Testis (tissue), 5 donors: ENCODE measurements at places on chromosomes 4 and X. TPM values are rescaled to one million over a fixed set of nuclear protein-coding genes. Genes with fewer than 3 reads are reported as not detected.

DNA sequence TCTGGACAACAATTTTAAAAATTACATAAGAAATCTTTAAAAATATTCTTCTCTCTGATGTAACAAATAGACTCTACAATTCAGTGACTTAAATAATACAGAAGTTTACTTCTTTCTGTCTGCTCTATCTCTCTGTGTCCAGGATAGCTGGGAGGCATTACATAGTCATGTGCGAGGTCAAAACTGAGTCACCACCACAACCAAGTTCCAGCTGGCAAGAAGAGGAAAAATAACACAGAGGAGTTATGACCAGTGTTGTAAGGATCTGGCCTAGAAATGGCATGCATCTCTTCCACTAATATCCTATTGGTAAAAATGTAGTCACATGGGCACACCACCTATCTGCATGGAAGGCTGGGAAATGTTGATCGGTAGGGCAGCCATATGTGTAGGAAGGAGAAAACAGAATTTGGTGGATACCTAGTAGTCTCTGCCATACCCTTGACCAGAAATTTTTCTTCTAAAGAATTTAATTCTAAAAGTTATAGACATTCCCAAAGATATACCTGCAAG is 39.4 kb upstream of the WDFY3 start:
- no peak for DNase-seq

DNA sequence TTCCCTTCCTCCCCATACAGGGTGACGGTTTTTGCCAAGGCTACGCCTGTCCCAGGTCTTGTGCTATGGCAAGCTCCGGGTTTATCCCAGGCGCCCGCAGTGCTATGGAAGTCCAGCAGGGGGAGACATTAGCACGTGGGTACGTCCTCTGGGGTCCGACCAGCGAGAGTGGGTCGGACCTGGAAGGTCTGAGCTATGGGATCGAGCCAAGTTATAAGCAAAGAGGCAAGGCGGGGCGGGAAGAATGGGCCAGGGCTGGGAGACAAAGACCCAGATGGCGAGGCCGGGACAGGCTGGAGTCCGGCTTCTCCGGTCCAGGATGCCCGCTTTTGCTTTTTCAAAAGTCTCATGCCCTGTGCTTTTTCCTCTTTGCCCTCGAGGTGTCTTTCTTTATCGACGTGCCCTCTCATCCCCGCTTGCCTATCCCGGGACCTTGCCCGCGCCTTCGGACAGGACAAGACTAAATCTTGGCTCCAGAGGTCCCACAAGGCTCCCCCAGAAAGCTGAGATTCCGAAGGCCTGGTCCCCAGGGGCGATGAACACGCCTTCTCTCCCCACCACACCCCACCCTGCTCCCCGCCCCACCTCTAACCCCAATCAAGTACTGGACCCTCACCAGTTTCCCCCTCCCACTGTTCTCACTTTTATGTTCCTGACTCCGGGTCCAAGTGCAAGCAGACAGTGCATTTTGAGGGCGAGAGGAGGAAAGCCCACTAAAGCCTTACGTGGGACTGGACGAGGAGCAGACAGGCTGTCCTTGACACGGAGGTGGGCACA is 785 bp upstream of the EFNB1 start:
- DNase-seq = peak; percentile 89

GRCh38 chr4:25911356-25911755 is 2.7 kb upstream of the SMIM20 start:
- no peak for DNase-seq

GRCh38 chr4:87983996-87984395 is 8.5 kb downstream of the SPP1 start:
- DNase-seq = no peak

- no peak for DNase-seq
Measured at GRCh38 chr4:30989508-30989907, 269.3 kb downstream of the PCDH7 start.

DNA sequence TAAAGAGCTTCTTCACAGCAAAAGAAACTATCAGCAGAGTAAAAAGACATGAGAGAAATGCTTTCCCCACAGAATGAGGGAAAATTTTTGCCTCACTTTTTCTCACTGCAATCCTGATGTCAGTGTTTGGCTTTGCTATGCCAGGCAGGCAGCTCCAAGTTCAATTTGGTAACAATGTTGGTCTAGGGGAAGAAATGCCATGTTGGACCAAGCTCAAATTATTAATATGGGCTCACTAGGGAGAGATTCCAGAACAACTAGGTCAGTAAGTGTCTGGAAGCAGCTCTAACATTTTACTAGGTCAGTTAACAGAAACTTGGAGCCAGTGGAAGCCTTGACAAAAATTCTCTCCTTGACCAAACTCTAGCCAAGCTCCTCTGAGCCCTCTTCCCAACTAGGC is 95.4 kb downstream of the NAF1 start:
- no peak for DNase-seq

DNA sequence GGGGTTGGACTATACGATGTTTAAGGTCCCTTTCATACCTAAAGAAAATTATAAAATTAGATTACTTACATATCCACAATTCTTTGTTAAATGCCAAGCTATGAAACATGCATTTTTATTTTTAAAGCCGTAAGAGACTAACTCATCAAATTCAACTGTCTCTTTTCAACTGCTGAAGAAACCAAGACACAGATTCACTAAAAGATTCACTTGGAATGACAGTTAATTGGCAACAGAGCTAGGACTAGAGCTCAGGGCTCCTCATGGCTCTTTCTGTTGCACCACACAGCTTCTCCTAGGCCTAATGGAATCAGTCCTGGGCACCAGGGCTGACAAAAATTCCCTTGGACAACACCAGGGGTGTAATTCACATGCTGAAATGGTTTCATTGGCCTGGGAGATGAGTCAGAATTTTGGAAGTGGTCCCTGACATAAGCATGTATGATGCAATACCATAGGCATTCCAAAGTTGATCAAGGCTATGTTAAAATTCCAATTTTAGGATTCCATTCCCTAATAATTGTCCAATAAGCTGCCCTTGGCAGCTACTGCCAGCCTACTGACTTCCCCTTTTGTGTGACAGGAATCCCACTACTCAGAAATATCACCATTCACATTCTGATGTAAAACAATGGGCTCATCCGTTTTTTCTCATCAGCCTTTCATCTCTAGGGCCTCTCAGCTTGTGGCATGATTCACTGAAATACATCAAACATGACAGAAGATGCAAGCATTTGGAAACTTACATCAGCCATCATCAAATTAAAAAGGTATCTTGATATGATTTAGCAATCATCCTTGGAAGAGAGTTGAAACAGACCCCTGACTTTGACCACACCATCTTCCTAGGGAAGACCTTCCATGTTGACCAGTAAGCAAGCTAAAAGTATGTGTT is 54.2 kb downstream of the PLAC1 start:
- no peak for DNase-seq

GRCh38 chr4:139940600-139940999 is 213.4 kb downstream of the MAML3 start:
- no peak for DNase-seq

DNA sequence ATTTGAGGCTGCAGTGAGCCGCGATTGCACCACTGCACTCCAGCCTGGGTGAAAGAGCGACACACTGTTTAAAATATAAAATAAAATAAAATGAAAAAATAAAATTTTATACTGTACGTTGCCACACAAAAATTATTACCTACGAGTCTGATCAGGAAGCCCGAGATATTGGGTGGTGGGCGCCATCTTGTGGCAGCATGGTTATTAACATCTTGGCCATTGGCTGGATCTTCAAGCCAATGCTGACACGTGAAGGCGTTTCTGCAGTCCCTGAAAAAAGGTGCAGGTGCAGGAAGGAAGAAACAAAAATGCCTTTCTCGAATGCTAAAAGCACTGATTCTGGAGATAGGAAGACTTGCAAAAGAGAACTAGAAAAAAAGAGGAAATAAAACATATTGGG is 4.9 kb upstream of the TLR8 start:
- peak; percentile 69 for DNase-seq

DNA sequence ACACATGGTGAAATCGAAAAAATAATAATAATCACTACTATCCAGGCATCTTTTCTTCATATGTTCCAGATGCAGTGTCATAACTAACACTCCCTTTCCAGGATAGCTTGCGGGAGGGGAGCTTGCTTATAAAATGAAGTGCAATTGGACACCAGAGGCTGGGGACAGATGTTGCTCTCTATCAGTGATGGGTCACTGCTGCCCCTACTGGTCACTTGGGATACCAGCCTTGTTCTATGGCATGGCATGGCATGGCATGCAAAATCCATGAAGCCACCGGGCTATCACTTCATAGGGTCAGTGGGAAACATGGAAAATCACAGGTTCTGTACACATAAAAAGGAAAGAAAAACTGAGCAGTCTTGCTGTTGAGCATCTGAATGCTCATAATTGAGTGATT is 168.1 kb downstream of the GLRA2 start:
- no peak for DNase-seq

- DNase-seq = no peak
Measured at GRCh38 chr4:20629186-20630106, 70.8 kb upstream of the PACRGL start.

GRCh38 chr4:6313216-6313615 is 43.6 kb downstream of the WFS1 start:
- DNase-seq = no peak

DNA sequence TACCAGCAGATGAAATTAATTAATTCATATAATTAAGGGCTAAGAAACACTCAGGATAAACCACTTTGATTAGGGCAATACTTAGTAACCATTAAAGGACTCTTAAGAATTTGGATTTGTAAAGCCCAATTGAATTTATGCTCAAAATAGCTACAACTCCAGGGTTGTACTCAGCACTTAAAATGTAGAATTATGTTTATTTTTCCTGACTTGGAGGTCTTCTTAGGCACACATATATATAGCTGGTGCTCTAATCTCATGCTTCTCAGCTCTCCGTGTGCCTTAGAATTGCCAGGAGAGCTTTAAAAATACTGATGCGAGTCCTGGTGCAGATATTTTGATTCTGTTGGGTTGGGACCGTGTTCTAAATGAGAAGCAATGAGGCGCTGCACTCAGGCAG is 77.6 kb downstream of the SNX25 start:
- no peak for DNase-seq

- no peak for DNase-seq
Measured at GRCh38 chrX:14073556-14073955, 43.9 kb upstream of the GEMIN8 start.

- DNase-seq = no peak
Measured at GRCh38 chrX:17674601-17675000, 62.7 kb upstream of the SCML1 start.

DNA sequence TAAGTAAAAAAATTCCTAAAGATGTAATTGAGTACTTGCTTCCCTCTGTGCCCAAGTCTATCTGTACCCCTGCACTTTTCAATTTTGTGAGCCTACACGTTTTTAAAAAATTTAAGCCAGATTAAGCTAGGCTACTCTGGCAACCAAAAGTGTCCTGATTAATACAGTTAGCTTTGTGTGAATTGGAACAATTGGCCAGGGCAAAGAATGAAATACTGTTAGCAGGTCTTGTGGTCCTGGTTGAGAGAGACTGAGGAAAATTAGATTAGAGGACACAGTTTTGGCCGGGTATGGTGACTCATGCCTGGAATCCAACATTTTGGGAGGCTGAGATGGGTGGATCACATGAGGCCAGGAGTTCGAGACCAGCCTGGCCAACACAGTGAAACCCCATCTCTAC is 293.3 kb downstream of the RAPGEF2 start:
- DNase-seq = no peak

DNA sequence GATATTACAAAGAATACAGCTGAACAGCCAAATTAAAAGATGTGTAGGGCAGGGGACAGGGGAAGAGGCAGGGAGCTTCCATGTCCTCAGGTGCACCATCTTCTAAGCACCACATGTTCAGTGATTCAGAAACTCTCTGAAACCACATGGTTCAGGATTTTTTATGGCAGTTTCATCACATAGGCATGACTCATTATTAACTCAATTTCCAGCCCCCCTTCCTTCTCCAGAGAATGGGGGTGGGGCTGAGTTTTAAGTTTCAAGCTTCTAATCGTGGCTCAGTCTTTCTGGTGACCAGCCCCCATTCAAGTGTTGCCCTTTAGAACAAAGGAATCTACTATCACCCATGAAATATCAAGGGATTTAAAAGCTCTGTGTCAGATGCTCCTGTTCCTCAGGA is 317.8 kb upstream of the GALNT7 start:
- DNase-seq = no peak

GRCh38 chrX:120450163-120450562 is 18.9 kb downstream of the LAMP2 start:
- DNase-seq = no peak

DNA sequence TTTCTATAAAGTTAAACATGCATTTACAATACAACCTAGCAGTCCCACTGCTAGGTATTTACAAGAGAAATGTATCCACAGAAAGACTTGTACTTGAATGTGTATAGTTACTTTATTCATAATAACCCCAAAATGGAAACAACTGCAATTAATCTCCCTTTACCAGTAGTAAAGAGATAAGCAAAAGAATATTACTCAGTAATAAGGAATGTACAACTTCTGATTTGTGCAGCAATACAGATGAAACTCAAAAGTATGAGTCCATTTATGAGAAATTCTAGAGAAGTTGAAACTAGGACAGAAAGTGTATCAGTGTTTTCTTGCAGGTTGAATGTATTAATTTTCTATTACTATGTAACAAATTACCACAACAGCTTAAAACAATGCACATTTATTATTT is 15.2 kb downstream of the USP53 start:
- DNase-seq = no peak

NRK gene
- 3.7 TPM for polyA plus RNA-seq

GAB3 gene
- polyA plus RNA-seq = 9.1 TPM

MAGEA1 gene
- 8.5 TPM for polyA plus RNA-seq

TMPRSS11B gene
- polyA plus RNA-seq = 0.37 TPM

BMX gene
- polyA plus RNA-seq = 1.2 TPM

DUSP9 gene
- 2.5 TPM for polyA plus RNA-seq

ANK2 gene
- 40.0 TPM for polyA plus RNA-seq

USP17L28 gene
- not detected for polyA plus RNA-seq

PPAT gene
- 14.9 TPM for polyA plus RNA-seq
